ENCODE measurements at places on chromosomes 2 and 18.
A peak's percentile ranks its signal among the peaks of the same experiment; 100 is the strongest.

- DNase-seq, result no peak
Measured at GRCh38 chr2:113342650-113343049, 63.9 kb upstream of the PAX8 start.

GRCh38 chr2:47127862-47128543 lies 27.1 kb downstream of the STPG4 start:
- no peak for DNase-seq

- DNase-seq, result no peak
Measured at GRCh38 chr2:99662761-99663341, 173.0 kb upstream of the REV1 start.

GRCh38 chr2:1055014-1055595 lies 104.5 kb downstream of the SNTG2 start:
- DNase-seq, result no peak

DNA sequence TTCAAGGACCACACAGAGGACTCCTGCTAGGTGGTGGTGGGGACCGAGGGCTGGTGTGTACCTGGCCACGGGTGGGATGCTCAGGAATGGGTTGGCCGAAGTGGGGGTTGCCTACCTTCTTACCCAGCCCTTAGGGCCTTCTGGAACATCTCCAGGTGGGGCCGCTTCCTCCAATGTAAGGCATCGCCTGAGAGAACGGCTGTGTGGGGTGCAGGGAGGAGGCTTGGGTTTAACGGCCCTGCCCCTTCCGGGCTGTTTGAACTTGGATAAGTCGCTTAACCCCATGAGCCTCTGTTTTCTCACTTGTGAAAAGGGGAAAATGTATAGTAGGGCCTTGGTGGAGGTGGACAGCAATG lies 35.0 kb downstream of the EMILIN2 start:
- DNase-seq, result no peak

DNA sequence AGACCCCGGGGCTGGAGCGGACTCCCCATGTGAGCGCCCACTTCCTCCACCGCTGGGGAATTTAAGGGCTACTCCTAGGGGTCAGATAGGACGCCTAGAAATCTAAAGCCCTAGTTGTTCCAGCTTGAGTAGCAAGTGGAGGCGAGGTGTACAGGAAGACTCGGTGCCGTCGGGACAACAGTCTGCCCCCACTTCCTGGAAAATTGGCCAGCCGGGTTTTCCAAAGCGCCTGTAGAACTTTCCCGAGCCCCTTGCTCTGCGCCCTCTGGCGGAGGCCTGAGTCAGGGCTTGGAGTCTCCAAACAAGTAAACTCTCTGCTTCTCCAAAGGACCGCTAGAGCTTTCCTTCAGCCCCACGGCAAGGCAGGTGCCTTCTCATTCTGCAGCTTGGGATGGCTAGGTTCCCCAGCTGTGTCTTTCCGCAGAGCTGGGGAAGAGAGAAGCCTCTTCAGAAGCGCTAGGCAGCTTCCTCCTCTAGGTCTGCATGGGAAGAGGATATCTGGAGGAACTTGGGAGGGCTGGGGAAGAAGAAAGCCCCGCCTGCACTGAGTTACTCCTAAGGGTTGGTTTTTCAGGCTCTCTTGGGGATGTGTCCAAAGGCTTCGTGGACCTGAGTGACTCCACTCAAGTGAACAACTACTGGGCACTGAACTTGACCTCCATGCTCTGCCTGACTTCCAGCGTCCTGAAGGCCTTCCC lies 681 bp downstream of the SPR start:
- DNase-seq, result peak; percentile 48

DNA sequence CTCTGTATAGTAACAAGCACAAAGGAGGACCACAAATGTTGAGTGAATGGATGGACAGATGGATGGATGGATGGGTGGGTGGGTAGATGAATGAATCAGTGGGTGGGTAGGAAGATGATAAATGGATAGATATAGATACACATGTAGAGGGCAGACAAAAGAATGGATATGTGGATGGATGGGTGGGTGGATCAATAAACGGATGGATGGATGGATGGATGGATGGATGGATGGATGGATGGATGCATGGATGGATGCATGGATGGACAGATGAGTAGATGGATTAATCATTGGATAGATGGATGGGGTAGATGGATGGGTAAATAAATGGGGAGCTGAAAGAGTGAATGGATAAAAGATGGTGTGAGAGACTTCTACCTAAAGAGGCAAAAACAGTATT lies 92.3 kb upstream of the GPR45 start:
- DNase-seq, result no peak

DNA sequence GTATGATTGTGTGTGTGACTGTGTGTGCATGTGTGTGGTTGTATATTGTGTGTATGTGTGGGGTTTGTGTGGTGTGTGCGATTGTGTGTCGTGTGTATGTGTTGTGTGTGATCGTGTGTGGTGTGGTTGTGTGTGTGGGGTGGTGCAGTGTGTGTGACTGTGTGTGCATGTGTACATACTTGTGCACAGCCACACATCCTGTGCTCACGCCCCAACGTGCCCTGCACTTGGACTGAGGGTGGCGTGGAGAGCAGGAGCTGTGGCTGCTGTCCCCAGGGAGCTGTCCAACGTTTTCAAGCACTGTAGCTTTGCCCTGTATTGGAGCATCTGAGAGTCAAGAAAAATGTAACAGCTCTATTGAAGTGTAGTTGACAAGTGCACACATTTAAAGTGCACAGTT lies 243.2 kb upstream of the HDAC4 start:
- DNase-seq, result no peak

GRCh38 chr18:58226429-58226828 lies 182.4 kb downstream of the NEDD4L start:
- no peak for DNase-seq

DNA sequence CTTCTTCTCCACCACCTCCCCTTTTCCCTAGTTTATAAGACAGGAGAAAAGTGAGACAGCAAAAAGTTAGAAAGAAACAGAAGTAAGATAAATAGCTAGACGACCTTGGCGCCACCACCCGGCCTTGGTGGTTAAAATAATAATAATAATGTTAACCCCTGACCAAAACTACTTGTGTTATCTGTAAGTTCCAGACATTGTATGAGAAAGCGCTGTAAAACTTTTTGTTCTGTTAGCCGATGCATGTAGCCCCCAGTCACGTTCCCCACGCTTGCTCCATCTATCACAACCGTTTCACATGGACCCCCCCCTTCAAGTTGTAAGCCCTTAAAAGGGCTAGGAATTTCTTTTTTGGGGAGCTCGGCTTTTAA lies 1.5 kb upstream of the BUB1 start:
- DNase-seq, result no peak

- DNase-seq, result no peak
Measured at GRCh38 chr2:151782378-151783132, 45.7 kb downstream of the ARL5A start.

GRCh38 chr2:230947235-230947576 lies 22.2 kb upstream of the GPR55 start:
- DNase-seq, result no peak

DNA sequence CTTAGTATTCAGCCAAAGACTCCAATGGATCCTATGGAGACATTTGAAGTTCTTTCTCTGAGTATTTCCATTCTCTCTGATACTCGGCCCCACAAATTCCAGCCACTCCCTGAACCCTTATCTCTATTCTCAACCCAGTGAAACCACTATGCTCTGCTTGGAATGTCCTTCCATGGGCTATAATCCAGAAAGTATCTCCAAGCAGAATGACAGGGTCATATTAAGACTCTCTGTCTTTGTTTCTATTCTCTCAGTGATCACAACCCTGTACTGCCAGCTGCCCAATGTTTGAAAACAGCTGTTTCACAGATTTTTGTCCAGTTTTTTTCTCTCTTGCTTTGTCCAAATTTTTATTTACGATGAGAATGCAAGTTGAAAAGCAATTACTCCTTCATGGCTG lies 21.9 kb downstream of the CHMP3 start:
- DNase-seq, result no peak

Measured in stimulated activated CD4-positive, alpha-beta T cell treated with anti-CD3 and anti-CD28 coated beads, Interleukin-15, amount 100 ng/mL, for 1 hour (primary cell).